Kidney (tissue), 22 donors: ENCODE measurements at places on chromosomes 7 and 10. TPM values are rescaled to one million over a fixed set of nuclear protein-coding genes. Genes with fewer than 3 reads are reported as not detected.

GRCh38 chr10:131946880-131947279 lies 34.8 kb downstream of the BNIP3 start:
- no peak for DNase-seq

- DNase-seq, result no peak
Observed at GRCh38 chr10:101772017-101772894, 3.7 kb downstream of the FGF8 start.

- no peak for DNase-seq
Observed at GRCh38 chr7:100687751-100688300, 6.2 kb downstream of the GIGYF1 start.

DNA sequence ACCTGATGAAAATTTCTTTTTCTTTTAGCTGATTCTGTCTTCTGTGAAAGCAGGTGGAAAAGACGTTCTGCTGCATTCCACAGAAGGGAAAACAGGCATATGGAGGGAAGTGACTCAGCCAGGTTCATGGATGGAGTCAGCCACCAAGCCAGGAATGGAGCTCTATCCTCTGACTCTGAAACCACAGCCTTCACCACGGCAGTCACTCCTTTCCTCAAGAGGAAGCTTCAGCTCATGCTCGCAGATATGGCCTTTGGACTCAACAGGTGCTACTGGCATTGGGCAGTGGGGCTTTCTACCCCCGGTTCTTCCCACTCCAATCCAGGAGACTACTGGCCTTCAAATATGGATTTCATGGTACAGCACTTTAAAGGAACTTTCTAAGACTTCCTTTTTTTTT lies 11.5 kb upstream of the PLAU start:
- no peak for DNase-seq

MYO3A gene
- total RNA-seq, result 3.1 TPM

DNA sequence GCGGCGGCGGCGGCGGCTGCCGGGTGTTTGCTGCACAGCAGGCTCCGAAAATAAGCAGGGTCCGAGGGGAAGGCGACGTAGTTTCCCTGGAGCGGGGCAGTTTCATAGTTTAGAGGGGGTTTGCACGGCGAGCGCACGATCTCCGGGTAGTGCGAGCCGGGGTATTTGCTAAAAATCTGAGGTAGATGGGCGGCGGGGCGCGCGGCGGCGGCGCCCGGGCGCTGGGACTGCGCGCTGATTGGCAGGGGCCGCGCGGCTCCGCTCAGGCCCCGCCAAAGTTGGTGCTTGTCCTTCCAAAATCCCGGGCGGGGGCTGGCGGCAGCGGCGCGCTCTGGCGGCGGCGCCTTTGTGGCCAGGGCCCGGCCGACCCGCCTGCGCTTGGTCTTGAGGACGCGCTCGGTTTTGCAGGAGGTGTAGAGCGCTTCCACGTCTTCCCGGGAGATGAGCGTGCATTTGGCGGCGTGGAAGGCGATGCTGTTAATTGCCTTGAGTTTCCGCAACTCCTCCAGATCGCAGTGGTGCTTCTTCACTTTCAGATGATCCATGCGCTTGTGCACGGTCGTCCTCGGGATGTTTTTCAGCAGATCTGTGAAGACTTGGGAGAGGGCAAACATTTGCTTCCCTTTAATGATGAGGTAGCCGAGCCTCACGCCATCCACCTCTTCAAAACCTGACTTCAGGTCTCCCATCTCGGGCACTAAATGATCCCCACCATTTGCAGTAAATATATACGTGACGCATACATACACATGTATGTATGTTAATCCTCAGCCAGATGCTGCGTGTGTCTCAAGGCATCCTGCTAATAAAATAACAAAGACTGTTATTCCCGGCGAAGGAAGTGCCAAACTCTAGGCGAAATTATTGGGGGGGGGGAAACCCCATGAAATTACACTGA lies 8.1 kb downstream of the SKIDA1 start:
- peak; percentile 76 for DNase-seq

CYP3A4 gene
- not detected for total RNA-seq

SYT15 gene
- total RNA-seq, result 12.7 TPM

PPP1R17 gene
- not detected for total RNA-seq

GRCh38 chr7:27586825-27587224 lies 75.9 kb downstream of the HIBADH start:
- DNase-seq, result peak; percentile 11

PRLHR gene
- total RNA-seq, result not detected

DNA sequence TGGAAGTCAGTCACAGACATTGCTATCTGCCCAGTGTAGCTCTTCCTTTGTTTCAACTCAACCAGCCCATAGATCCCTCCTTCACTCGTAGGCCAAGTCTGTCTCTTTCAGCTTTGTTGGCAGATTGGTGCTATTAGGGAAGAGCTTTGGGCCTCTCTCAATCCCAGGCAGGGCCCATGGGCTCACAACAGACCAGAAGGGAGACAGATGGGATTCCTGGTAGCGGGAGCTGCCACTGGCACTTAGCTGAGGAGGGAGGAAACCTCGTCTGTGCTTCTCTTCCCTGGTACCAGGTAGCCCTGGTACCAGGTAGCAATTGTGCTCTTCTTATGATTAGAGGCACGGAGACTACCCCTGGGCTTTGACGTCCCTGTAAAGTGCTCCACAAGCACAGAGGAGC lies 592.0 kb downstream of the TYW1 start:
- DNase-seq, result no peak

GRCh38 chr10:121710207-121710606 lies 112.0 kb upstream of the FGFR2 start:
- no peak for DNase-seq

TMEM236 gene
- 1.9 TPM for total RNA-seq

DNA sequence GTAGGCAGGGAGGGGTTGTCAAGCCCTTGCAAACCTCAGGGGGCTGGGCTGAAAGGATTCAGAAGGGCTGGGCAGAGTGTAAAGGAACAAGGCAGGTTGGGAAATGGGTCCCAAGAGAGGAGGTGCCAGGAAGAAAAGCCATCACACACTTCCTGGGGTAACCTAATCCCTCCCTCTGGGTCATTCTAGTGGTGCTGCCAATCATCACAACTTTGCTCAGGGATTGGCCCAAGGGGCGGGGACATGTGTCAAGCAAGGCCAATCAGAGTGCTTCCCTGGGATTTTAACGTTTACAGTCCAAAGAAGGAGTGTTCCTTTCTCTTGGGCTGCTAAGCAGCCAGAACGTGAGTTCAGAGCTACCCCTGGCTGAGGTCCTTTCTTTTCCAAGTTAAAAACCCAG lies 57.1 kb upstream of the NPTX2 start:
- DNase-seq, result peak; percentile 7

- no peak for DNase-seq
Observed at GRCh38 chr7:514651-515598, 4.7 kb downstream of the PDGFA start.

CPN1 gene
- not detected for total RNA-seq

GRCh38 chr7:91325726-91326125 lies 61.5 kb downstream of the FZD1 start:
- DNase-seq, result no peak

NPC1L1 gene
- total RNA-seq, result 0.88 TPM

DNA sequence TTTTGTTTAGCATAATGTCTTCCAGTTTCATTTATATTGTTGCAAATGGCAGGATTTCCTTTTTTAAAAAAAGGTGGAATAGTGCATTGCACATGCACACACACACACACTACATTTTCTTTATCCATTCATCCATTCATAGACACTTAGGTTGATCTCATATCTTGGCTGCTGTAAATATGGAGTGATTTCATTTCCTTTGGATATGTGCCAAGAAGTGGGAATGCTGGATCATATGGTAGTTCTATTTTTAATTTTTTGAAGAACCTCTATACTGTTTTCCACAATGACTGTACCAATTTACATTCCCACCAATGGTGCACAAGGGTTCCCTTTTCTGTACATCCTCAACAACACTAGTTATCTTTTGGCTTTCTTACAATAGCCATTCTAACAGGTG lies 68.9 kb downstream of the EBLN1 start:
- peak; percentile 32 for DNase-seq

DNA sequence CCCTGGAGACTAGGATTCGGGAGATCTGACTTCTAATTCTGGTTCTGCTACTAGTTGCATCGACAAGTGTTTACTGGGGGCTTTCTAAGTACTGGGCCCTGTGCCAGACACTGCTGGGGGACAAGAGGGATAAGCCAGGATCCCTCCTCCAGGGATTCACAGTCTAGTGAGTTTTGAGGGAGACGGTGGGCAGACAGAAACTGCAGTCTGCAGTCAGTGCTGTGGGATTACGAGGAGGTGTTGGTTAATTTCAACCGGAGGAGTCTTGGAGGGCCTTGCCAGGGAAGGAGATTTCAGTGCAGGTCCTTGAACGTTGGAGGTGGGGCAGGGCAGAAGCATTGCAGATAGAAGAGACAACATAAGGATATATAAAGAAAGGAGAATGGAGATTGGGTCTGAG lies 3.5 kb upstream of the KCNH2 start:
- no peak for DNase-seq

DNA sequence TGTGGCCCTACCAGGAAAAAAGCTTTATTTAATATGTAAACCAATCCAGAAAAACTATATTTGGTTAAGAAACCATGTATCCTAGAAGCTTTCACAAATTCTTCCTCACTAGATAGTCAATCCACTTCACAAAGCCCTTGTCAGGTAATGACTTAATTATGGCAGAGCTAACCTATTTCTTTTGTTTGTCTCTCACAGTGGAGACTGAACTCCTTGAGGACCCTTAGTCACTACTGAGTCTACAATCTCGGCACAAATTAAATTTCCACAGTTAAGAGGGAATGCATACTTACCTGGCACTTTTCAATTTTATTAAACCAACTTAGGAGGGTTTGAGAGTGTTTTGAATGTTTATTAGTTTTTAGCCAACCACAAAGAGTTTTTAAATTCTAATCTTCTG lies 23.0 kb downstream of the WAPL start:
- DNase-seq, result no peak

DNA sequence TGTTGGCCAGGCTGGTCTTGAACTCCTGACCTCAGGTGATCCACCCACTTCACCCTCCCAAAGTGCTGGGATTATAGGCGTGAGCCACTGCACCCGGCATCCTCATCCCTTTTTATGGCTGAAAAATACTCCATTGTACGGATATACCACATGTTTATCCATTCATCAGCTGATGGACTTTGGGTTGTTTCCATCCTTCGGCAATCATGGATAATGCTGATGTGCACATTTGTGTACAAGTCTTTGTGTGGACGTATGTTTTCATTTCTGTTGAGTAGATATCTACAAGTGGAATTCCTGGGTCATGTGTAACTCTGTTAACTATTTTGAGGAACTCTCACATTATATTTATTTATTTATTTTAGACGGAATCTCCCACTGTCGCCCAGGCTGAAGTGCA lies 5.7 kb upstream of the UCMA start:
- no peak for DNase-seq

GJD4 gene
- total RNA-seq, result not detected

GRCh38 chr7:58087536-58088190 lies 637.7 kb downstream of the ZNF716 start:
- no peak for DNase-seq

ABCA13 gene
- 6.0 TPM for total RNA-seq

- DNase-seq, result peak; percentile 48
Observed at GRCh38 chr10:79022565-79023230, 46.1 kb upstream of the ZMIZ1 start.

DNA sequence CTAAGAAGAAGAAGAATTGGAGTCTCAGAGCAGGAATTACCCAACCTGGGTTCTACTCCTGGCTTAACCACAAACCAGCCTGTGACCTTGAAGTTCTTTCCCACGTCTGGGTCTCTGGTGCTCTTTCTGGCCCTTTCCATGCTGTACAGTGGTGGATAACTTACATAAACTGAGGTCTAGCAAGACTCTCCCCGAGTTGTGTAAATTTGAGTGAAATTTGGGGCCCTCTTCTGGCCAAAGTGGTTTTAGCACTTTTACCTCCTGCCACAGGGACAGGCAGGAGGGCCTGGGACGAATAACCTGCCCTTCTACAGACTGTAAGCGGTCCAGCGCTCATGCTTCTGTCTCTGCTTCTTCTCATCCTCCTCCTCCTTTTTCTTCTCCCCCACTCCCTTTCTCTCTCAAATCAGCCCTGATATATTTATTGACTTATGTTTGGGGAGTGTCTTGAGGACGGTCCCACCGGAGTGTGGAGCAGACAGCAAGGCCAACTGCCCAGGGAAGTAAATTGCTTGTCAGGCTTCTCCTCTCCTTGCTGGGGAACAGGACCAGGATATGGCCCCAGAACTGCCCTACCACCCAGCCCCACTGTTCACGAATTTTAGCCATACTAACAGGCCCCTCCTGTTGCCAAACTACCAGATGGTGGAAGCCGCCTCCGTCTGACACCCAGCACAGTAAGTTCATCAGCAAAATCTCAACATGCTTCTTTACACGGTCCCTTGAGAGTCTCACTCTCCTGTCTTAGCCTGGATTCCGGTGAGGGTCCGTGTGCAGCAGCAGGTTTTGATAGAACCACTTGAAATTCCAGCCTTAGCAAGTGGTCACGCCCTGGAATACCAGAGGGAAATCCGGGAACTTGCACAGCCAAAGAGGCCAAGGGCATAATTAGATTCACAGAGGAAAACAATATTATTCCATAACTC lies 4.0 kb upstream of the SH3PXD2A start:
- DNase-seq, result peak; percentile 89

DNA sequence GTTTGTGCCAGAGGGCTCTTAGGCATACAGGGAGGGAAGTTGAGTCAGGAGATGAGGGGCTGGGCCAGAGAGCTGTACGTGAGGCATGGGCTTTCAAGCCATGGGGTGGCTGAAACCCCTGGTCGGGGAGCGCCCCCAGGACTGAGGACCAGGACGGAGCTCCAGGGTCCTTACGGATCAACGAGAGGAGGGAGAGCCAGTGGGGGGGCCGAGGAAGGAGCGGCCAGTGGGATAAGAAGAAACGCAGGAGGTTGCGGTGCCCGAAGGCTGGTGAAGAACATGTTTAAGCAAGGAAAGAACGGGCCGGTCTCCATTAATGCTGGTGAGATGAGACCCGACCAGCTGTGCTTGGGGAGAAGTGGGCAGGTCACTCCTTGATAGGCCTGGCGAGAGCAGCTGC lies 43.6 kb upstream of the BHLHA15 start:
- no peak for DNase-seq

FAM180A gene
- total RNA-seq, result 1.7 TPM

- DNase-seq, result no peak
Observed at GRCh38 chr7:157056957-157057902, 46.8 kb upstream of the MNX1 start.

GRCh38 chr7:111560773-111561653 lies 1.3 kb downstream of the IMMP2L start:
- DNase-seq, result peak; percentile 54

GRCh38 chr10:98492763-98493162 lies 46.0 kb upstream of the HPS1 start:
- no peak for DNase-seq
